Ovary (tissue), 10 donors: ENCODE measurements at places on chromosomes 1 and 21.

- no peak for DNase-seq
Measured at GRCh38 chr1:212738330-212738729, 38.7 kb upstream of the BATF3 start.

- no peak for DNase-seq
Measured at GRCh38 chr1:201167041-201167991, 13.0 kb upstream of the TMEM9 start.

DNA sequence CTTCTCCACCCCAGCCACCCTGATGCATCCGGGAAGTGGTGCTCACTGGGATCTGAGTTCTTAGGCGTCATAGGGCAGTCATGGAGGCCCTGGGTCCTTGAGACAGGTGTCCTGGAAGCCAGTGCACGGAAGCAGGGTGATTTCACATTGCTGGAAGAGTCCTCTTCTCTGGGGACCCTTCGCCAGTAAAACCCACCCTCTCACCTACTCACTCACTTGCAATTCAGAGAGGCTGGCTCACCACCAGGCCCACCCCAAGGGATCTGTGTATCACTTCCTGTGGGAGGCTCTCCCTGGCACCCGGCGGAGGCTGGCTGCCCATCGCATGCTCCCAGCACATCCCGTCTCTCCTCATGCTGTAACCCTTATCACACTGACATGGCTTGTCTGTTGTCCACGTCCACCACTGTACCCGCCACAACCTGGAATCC is 40.2 kb upstream of the EPS8L3 start:
- no peak for DNase-seq

DNA sequence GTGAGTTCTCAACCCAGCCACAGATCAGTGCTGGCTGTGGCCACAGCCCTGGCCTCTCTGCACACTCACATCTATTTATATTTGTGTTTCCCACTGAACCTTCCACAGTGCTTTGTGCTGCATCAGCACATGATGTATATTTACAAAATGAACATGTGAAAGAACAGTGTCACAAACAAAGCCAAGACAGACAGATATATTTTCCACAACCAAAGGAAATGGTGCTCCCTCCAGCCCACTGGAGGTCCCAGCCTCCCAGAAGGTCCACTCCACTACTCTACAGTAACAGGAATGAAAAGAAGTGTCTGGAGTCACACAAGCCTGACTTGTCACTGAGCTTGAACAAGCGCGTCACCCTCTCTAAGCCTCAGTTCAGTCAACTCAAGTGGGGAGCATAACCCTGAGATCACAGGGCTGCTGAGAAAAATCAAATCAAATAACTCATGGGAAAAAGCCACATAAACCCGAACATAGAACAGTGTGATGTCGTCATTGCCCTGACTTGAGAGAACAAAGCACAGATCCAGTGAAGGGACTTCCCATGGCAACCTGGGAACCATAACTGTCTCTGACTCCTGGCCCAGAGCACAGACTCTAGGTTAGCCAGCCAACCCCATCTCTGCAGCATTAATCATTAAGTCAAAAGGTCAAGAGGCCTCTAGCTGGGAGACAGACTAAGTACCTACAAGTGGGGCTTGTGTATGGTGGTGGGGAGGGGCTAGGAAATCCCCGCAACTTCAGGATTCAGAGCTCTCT is 121.2 kb downstream of the TRABD2B start:
- DNase-seq = no peak
